Adipocyte (in vitro differentiated cells): ENCODE measurements at places on chromosomes 1 and 21.

- DNase-seq, result no peak
These were observed 91.7 kb downstream of the TBX15 start for GRCh38 chr1:118896416-118896815.

- DNase-seq, result no peak
These were observed 12.3 kb upstream of the TTC39A start for GRCh38 chr1:51342591-51343206.

DNA sequence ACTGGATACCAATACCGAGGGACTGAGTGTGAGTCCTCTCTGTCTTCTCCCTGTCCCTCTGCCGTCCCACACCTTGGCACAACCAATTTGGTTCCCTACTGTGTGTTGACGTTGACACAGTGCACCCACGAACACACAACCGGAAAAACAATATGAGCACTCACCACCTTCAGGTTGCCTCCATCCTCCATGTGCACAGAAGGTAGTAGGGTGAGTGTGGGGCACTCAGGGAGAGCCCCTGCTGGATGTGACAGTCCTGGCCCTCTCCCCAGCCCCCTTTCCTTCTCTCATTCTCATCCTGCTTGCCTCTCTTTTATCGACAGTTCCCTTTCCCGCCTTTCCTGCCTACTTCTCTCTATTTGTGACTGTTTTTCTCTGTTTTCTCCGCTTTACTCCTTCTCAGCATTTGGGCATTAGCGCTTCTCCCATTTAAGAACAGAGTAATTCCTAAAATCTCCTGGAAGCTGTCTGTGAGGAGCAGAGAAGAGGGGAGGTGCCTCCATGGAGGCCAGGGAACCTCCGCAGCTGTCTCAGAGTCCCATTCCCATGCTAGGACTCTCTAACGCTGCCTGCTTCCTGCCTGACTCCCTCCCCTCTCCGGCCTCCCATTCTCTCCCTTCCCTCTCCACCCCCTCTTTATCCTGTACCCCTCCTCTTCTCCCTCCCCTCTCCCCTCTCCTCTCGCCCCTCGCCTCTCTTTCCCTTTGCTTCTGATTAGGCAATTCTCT, 16.4 kb downstream of the CADM3 start:
- DNase-seq, result no peak

- DNase-seq, result no peak
These were observed 35.1 kb downstream of the EDN2 start for GRCh38 chr1:41449326-41449921.

DNA sequence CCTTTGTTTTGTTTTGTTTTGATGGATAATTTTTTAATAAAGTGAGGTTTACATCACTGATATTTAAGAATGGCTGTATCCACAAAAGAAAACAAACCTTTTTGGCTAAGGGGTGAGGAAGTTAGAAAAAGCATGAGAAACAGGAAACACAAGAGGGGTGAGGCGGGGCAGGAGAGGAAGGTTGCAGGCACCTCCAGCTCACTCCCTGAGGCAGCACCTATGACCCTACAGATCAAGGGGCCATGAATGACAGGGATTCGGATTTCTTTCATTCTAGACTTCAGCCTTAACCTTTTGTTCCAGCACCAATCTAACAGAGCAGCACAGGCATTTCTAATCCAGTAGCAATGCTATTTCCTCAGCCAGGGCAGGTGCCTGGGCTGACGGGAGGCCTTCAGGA, 4.4 kb downstream of the CLCA4 start:
- DNase-seq, result no peak

DNA sequence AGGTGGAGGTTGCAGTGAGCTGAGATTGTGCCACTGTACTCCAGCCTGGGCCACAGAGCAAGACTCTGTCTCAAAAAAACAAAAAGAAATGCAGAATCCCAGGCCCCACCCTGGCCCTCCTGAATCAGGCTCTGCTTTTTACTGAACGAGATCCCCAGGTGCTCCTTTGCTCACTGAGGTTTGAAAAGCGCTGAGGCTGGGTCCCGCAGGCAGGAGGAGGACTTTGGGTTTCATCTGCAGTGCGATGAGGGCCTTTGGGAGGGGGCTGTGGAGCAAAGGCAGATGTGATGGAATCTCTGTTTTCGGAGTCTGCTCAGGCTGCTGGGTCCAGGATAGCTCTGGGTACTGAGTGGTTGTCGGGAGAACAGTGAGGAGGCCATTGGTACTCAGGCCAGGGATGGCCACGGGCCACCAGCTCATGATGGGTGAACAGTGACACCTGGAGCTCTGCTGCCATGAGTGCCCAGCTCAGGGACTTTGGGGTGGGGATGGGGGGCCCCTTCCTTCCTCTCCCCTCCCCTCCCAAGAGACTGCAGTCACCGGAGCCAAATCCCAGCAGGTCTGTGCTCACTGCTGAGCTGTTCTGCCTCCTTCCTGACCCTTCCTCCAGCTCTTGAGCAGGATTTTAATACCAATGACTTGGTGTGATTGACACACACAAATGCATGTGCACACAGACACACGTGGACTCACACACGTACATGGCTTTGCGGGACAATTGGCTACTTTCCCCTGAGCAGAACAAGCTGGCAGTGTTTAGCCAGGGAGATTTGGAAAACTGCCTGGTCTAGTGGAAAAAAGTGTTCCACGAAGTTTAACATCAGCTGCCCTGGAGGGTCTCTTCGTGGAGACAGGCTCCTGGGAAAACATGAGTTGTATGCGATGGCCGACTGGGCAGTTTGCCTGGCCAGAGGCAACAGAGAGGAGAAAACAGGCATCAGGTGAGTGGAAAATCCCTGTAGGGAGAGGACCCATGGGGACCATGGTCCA, 3.6 kb upstream of the DHRS3 start:
- DNase-seq, result no peak

DNA sequence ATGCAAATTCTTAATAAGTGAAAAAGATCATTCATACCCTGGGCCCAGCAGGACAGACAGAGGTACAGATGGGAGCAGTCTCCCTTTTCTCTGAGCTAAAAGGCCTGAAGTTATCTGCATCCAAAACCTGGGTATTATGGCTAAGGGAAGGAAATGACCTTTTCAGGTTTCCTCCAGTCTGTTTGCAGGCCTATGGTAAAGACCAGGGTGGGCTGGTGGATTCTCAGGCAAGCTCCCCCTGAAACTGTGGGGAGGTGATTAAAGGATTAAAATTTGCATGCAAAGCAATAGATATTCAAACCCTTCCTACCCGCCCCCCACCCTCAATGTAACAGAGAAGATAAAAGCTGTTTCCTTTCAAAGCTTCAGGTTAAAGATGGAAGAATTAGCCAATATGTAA, 471.8 kb upstream of the RUNX1 start:
- DNase-seq, result no peak

DNA sequence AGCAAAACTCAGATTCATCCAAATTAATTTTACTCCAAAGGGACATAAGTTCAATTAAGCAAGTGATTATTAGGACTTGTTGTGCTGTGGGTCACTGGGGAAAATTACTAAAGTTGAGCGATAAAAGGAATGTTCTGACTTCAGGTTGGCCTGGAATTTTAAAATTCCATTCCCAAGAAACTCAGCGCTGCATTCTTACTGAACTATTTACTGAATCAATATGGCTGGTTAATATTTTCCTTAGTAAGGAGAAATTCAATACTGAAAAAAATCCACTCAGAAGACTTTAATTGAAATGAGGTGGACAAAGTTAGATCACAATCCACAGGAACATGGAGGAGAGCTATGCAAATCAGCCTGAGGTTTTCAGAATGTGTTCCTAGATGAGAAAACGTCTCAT, 578.9 kb upstream of the NR5A2 start:
- no peak for DNase-seq
